Thoracic aorta (tissue), 2 donors: ENCODE measurements at places on chromosomes 3 and 15. TPM values are rescaled to one million over a fixed set of nuclear protein-coding genes. Genes with fewer than 3 reads are reported as not detected.

- H3K36me3 ChIP-seq = no peaks in the 10 kb centered on the region
- no peak for DNase-seq
- H3K27me3 ChIP-seq = no peaks in the 10 kb centered on the region
- no peak overlapping the region for H3K4me3 ChIP-seq
- no peak overlapping the region for H3K27ac ChIP-seq
Observed at GRCh38 chr15:78842519-78842918, 30.2 kb upstream of the MORF4L1 start.

- H3K4me3 ChIP-seq = no peak overlapping the region
- no peak for DNase-seq
- peaks cover 7% of the 10 kb centered on the region for H3K27me3 ChIP-seq
- no peak overlapping the region for H3K27ac ChIP-seq
- H3K36me3 ChIP-seq = no peaks in the 10 kb centered on the region
- H3K4me1 ChIP-seq = no peaks in the 10 kb centered on the region
Observed at GRCh38 chr15:100336061-100336460, 5.7 kb downstream of the ADAMTS17 start.

The GPR62 gene
- total RNA-seq = not detected

The AMIGO3 gene
- total RNA-seq = 5.8 TPM

DNA sequence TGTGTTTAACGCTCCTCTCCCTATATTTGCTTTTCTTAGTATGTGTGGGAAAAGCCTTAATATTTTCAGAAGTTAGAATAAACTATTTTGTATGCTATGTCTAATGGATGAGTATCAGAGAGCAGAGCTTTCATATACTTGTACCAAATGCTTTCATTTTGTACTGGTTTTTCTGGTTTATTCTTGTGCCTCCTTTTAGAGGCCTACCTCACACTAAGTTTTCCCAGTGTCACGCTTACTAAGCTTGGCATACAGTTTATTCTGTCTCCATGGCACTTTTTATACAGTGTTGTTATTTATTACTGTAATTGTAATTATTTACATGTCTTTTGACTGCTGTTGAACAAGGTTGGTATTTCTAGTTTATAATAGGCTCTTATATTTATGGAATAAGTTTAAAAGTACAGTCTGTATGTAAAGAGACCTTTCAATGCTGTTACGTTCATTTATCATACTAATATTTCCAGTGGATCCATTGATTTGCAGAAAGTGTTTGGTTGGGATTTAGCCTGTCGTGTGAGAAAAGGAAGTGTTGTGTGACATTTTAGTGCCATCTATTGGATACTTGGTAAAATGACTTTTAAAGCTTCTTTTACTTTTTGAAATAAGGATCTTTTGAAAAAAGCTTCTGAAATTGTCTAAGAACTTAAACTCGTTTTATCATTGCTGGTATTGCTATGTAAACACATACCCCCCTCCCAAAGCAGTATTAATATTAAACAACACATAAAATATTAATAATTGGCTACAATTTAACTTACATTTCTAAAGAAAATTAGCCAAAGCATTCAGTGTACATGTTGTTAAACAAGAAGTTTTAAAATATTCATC, 5.2 kb upstream of the EBLN2 start:
- peaks cover 14% of the 10 kb centered on the region for H3K4me1 ChIP-seq
- no peaks in the 10 kb centered on the region for H3K27me3 ChIP-seq
- no peak overlapping the region for H3K4me3 ChIP-seq
- no peak for DNase-seq
- H3K36me3 ChIP-seq = no peaks in the 10 kb centered on the region
- no peak overlapping the region for H3K27ac ChIP-seq

DNA sequence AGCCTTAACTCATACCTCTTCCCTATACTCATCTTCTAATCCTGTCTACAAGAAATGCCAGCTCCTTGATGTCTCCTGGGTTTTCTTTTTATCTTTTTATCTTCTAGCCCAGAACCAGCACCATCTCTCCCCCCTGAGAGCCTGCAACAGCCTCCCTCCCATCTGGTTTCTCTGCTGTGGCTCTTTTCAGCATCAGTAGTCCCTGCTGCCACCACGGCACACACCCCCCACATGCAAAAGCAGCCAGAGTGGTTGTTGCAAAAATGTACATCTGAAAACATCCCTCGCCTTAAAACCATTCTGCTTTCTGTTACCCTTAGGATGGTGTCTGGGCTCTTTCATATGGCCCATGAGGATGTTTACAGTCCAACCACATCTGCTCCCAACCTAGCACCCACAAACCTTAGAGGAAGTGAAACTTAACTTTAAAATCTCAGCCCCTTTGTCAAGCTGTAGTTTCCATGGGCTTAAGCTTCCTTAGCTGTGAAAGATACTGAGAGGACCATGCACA, 775 bp downstream of the TTC21A start:
- H3K4me3 ChIP-seq = peak overlapping the region; percentile 96
- DNase-seq = no peak
- H3K27me3 ChIP-seq = no peaks in the 10 kb centered on the region
- peaks cover 14% of the 10 kb centered on the region for H3K4me1 ChIP-seq
- peak overlapping the region; percentile 96 for H3K27ac ChIP-seq
